ENCODE measurements at places on chromosomes 4 and X.

DNA sequence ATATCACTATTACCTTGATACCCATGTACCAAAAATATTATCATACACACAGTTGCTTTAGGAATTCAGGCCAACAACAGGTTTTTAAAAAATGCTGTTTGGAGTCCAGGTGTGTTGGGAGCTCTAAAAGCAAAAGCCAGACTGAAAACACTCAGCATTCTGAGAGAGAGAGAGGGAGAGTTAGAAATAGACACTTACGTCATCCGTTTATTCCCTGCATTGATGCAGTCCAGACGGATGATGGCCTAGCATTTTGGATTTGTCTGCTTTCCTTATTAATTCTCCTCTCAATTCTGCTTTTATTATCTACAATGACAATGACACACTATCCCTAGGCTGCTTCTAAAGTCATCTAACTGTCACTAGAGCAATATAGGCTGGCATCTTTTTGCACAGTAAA lies 358.3 kb upstream of the BOD1L1 start:
- DNase-seq = no peak

DNA sequence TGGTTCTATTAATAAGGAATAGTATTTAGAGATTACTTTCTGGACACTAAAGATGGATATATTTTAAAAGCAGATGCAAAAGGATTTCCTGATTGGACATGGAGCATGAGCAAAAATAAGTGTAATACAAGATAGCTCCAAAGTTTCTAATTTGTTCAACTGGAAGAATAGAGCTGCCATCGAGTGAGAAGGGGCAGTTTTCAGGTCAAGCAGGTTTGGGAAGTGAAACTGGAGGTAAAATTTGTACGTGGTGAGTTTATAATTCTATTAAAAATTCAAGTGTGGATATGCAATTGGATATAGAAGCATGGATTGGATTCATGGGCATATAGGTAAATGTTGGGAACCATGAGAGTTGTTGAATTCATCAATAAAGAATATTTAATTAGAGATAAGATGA lies 31.8 kb downstream of the PRDM8 start:
- DNase-seq = no peak

DNA sequence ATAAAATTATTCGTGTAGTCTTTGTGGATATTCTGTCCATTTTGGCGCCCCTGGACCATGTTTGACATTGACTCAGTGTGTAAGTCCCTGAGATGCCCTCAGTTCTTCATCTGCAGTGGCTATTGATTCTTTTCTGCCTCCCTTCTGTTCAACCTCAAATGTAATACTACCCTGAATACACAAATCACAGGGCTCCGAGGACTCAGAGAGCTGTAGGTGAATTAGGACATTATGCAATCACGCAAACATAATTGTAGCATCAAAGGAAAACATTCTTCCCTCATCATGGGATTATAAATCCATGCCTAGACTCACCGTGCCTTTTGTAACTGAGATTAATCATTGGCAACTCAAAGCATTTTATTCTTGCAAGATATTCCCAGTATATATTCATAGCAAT lies 161.4 kb upstream of the PACRGL start:
- DNase-seq = no peak

GRCh38 chrX:7084841-7085240 lies 62.7 kb upstream of the STS start:
- no peak for DNase-seq

DNA sequence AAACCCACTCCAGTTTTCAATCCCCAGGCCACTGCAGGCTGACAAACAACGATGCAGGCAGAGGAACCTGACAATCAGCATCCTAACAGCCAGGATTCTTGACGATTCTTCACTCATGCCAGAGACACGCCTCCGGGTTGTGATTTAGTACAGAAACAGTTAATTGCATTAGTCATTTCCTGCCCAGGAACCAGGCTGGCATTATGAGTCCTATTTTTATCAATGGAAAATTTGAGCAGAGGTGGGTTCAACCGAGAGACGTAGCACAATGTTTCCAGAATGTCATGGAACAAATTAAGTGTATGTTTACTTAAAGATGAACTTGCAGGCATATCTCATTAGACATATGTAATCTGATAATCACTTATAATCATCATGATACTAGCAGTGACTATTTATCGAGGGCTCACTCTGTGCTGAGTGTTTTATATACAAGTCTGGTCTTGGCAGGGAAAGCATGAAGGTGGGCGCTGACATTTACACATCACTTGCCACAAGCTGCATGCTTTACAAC lies 159.7 kb downstream of the NSUN7 start:
- no peak for DNase-seq

Data from activated CD8-positive, alpha-beta memory T cell treated with anti-CD3 and anti-CD28 coated beads, Interleukin-2, amount 50 U/mL, for 4 hours (primary cell).